OCI-M1 (cell line): ENCODE measurements at places on chromosomes 7 and 10.

DNA sequence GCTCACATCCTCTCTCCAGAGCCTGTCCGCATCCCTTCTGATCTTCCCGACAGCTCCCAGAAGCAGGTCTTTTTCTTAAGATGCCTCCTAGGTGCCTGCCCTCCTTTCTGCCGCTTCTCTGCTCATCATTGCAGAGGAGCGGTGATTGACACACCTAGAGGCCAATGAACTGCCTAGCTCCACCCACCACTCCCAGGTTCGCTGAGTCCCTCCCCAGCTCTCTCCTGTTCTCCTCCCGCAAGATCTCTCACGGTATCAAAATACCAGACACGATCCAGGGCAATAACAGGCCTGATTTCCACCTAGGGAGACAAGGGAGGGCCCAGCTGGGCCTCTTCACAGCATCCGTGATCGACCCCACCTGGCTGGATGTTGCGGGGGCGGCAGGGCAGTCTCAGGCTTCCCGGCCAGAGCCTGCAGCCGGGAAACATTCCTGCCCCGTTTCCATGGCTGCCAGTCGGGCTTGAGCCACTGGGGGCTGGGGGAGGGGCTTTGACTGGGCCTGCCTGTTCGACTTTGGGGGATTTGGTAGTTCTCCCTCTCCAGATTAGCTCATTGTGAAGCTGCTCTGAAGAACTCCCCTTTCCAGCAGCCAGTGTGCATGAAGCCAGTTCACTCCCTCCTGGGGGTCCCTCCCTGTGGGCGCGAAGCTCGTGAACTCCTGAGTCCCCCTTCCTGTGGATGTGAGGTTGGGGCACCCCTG, 373.5 kb downstream of the RPS24 start:
- no peak for DNase-seq

- DNase-seq, result no peak
Observed at GRCh38 chr7:91043186-91043585, 221.0 kb upstream of the FZD1 start.

- no peak for DNase-seq
Observed at GRCh38 chr10:123751342-123752134, 85.4 kb downstream of the GPR26 start.

- DNase-seq, result no peak
Observed at GRCh38 chr7:135733603-135734342, 5.8 kb upstream of the SLC13A4 start.

DNA sequence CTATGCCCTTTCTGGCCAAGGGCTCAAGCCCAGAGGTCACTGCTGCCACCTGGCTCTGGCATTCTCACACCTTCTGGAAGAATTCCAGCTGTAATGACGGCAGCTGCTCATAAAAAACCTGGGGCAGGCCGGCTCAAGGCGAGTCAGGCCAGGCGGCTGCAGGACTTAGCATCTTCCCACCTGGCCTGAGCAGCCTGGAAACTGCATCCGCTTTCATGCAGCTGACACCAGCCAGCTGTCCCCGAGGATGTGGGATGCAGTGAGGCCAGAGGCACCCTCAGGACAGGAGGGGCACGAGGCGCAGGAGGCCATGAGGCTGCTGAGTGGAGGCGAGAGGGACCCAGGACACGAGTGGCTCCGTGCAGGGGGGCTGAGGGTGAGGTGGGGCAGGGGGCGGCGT, 47.5 kb upstream of the ADGRA1 start:
- DNase-seq, result no peak
